Adipocyte (in vitro differentiated cells): ENCODE measurements at places on chromosomes 6 and 20.

GRCh38 chr6:152096863-152097496, 289.5 kb downstream of the ESR1 start:
- DNase-seq: peak; percentile 93

- peak; percentile 92 for DNase-seq
Measured at GRCh38 chr20:1225783-1226654, at the start of gene RAD21L1. RAD21L1 (plus strand) TSS chr20:1226044; CDS start chr20:1228454, 2,410 bp downstream.

DNA sequence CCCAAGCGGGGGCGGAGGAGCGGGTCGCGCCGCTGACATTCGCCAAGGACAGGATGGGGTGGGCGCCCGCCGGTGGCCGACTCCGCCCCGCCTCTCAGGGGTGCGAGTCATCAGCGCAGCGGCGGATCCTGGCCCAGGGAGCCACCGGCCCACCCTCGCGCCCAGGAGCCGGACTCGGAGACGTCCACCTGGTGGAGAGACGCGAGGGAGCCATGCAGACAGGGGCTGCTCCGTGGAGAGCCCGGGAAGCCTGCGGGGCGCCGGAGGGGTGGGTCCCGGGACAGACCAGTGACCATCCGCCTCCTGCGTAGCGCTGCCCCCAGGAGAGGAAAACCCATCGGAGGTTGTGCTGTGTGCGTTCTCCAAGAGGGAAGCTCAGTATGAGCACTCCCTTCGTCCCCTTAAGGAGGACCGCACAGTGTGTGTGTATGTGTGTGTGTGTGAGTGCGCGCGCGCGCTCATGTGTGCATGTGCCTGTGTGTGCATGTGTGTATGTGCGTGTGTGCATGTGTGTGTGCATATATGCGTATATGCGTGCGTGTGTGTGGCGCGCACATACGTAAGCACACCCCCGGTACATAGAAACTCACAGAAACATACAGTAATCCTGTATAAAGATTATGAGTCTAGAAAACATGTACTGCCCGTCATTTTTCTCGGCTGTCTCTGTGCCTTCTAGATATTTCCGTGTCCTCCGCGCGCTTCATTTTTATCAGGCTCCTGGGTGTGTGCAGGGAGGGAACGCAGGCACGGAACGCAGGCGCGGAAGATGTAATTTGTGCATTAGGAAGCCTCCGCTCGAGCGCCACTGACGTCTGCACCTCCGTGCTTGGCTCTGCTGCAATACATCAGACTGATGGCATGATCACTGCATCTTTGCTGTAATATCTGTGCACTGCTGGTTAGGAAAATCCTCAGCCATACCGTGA, 158.9 kb downstream of the TBXT start:
- DNase-seq: no peak

- DNase-seq: no peak
Measured at GRCh38 chr6:91130126-91130525, 543.3 kb upstream of the MAP3K7 start.

- peak; percentile 48 for DNase-seq
Measured at GRCh38 chr6:144349690-144350527, 64.8 kb downstream of the UTRN start.

DNA sequence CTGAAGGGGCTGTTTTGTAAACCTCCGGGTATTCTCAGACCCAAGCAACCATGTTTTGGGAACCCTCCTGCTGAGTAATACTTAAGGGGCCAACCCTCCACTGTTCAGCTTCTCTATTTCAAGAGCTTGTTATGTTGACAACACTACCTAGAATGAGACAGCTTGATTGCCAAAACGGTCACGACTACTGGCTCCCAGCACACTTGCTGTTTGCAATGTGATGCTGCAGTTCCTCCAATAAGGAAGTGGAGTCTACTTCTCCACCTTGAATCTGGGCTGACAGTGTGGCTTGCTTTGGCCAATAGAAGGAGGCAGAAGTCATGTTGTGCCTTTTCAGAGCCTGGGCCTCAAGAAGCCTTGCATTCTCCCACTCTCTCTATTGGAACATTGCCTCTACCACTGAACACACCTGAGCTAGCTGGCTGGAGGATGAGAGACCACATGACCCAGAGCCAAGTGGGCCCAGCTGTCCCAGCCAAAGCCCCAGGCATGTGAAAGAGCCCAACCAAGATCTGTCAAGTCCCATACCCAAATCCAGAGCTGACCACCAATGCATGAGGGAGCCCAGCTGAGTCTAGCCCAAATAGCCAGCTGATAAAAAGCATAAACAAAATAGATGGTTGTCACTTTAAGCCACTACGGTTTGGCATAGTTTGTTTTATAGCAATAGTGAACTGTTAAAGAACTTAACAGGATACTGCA, 108.0 kb downstream of the PRND start:
- DNase-seq: no peak

GRCh38 chr6:169145496-169145895, 108.2 kb downstream of the THBS2 start:
- DNase-seq: peak; percentile 71

GRCh38 chr6:134902936-134903335, 47.0 kb downstream of the ALDH8A1 start:
- DNase-seq: no peak

GRCh38 chr20:36252511-36252910, 16.2 kb downstream of the AAR2 start:
- DNase-seq: no peak
